ENCODE measurements at places on chromosomes 2 and 18.

DNA sequence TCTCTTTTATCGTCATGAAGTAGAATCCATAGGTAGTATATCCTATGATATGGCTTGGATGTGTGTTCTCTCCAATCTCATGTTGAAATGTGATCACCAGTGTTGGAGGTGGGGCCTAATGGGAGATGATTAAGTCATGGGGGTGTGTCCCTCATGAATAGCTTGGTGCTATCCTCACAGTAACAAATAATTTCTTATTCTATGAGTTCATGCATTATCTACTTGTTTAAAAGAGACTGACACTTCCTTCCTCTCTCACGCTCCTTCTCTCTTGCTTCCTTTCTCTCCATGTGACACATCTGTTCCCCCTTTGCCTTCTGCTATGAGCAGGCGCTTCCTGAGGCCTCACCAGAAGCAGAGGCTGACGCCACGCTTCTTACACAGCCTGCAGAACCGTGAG, 165.6 kb downstream of the MREG start:
- no peak for DNase-seq

- DNase-seq, result no peak
Observed at GRCh38 chr2:118089139-118089800, 999 bp downstream of the INSIG2 start.

DNA sequence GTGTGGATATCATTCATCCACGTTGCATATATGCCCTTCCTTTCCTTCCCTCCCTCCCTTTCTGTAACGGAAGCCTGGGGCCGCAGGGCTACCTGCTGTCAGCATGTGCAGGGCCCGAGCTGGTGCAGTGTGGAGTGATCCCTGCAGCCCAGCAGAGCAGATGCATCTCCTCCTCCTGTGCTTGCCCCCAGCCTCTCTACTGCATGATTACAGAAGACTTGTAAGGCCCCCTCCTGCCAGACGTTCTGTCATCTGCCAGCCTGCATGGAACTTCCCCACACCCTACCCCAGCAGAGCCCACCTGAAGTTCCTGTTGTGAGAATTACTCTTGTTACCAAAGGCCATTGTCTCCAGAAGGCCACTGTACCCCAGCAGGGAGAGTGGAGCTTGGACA, 67.5 kb upstream of the FOSL2 start:
- DNase-seq, result no peak

DNA sequence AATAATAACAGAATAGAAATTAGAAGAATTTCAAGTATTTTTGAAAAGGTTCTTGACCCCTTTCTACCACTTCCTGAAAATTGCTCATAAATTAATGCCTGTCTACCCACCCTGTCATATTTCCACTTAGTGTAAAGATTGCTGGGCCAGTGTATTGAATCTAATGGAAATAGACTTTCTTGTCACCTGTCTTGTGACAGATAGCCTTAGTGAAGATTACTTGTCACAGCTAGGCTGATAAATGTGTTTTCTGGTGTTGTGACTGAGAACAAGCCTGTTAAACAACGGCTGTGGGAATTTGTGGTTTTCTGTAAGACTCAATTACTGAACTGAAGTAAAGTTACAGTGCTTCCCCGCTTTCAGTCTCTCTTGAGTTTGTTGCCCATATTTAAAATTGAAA, 37.0 kb downstream of the PIK3C3 start:
- DNase-seq, result no peak

DNA sequence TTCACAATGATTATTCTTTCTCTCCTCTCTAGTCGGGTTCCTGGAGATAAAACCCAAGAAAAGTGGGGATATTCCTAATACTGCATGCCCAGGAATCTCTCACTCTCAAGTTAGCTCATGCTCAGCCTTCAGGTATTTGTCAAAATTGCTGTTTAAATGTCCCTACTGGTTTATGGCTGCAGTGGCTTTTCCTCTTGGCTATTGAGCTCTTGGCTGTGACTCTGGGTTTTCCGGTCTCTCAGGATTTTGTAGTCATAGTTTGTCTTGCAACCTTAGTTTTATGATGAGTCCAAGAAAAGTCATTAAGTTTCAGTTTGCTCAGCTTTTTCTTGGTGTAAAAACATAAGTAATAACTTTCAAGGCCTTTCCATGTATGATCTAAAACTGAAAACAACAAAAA, 820.7 kb upstream of the HS6ST1 start:
- DNase-seq, result no peak

DNA sequence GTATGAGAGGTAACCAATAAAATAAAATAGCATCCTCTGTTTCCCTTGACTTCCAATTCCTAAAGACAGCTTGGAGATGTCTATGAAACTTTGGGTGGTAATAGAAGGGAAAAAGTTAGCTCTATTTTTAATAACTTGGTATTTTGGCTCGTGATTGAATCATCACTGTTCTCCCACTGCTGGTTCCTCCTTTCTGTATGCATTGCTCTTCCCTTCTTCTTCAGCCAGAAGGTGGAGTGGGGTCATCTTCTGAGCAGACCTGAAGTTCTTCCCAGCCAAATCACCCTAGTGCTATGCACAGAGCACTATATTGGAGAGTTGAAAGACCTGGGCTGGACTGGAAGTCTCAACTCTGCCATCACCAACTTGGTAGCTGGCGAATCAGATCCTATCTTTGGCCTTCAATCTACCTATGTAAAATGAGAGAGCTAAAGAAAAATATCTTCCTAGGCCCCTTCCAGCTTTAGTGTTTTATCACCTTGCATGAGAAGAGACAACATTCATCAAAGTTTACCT, 54.1 kb downstream of the CPO start:
- DNase-seq, result no peak

DNA sequence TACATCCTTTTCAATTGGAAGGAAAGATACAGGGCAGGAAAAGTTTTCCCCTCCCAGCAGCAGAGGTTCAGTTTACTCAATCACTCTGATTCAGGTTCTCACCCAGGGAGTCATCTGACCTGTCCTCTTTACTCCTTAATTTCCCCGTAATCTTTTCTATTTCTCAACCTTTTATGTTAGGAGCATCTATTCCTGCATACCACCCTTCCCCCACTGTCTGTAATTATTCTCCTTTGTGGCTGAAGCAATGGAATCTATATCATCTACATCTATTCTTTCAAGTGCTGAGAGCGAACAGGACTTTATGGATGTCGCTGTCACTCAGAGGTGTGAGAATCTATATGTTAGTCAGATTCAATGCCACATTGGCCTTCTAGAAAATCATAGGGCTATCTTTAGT, 175.2 kb downstream of the NOL4 start:
- no peak for DNase-seq

GRCh38 chr18:34976534-34976898, 64.7 kb upstream of the MAPRE2 start:
- DNase-seq, result no peak

DNA sequence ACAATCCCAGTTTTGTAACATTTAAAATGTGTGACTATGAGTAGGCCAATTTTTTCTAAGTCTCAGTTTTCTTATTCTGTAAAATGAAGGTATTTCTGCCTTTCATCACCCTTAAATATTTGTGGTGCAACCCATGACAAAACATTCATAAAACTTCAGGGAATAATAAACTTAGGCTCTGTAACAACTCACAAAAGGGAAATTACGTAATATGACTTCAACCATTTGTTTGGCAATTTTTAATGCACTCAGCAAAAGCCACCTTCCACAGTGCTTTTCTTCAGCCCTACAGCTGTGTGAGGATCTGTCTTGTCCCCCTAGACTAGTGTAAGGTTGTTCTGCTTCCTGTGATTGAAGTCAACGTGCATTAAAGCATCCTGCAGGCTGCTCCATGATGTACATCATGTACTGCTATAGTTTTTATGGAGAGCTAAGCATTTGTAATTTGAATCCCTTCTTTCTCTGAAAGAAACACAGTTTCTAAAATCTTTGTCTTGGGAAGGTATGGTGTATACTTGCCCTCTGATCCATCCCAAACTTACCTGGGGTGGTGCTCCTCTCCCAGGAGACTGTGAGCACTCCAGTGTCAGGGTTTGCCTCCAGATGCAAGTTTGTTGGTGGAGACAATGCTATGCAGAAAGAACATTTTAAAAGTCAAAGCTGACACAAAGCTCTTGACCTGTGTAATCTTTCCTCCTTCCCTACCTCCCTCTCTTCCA, 39.1 kb downstream of the FN1 start:
- DNase-seq, result no peak

DNA sequence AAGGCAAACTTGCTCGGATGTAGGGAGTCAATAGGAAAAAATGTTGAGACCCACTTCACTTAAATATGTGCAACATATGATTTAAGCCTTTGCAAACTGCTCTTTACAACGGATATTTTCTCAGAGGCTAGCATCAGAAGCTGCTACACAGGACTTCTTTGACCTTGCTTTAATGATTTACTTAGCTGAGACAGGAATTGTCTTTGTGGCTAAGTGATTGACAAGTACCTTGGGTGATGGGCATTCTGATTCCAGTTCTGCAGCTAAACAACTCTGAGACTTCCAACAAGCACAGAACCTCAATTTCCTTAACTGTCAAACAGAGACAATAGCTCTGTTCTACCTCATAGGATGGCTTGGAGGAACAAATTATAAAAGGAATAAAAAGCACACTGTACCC, 150.2 kb downstream of the NCKAP5 start:
- no peak for DNase-seq

GRCh38 chr2:187453078-187453641, 5.1 kb upstream of the CALCRL start:
- DNase-seq, result no peak

DNA sequence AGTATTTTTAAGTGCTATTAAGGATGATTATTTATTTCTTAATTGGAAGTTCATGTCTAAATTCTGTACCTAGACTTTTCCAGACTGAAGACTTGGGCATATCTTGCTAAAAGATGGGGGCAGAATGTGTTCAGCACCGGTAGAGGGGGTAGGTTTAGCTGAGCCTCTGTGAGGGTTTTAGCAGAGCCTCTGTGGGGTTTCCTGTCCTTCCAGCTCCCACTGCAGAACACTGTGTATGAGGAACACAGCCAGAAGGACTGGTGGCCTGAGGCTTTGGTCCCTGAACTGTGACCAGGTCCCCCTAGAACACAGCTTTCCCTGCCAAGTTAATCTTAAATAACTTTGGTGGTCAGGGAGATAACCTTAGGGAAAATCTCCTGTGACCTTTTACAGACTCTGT, 123.4 kb upstream of the EPC2 start:
- no peak for DNase-seq

GRCh38 chr18:32469691-32470459, 807 bp downstream of the GAREM1 start:
- DNase-seq, result no peak

- no peak for DNase-seq
Observed at GRCh38 chr18:14089781-14090180, 42.5 kb downstream of the ZNF519 start.

GRCh38 chr2:68912732-68913131, 40.0 kb downstream of the GKN2 start:
- DNase-seq, result no peak

- no peak for DNase-seq
Observed at GRCh38 chr2:197107291-197108269, 181.1 kb upstream of the PGAP1 start.

DNA sequence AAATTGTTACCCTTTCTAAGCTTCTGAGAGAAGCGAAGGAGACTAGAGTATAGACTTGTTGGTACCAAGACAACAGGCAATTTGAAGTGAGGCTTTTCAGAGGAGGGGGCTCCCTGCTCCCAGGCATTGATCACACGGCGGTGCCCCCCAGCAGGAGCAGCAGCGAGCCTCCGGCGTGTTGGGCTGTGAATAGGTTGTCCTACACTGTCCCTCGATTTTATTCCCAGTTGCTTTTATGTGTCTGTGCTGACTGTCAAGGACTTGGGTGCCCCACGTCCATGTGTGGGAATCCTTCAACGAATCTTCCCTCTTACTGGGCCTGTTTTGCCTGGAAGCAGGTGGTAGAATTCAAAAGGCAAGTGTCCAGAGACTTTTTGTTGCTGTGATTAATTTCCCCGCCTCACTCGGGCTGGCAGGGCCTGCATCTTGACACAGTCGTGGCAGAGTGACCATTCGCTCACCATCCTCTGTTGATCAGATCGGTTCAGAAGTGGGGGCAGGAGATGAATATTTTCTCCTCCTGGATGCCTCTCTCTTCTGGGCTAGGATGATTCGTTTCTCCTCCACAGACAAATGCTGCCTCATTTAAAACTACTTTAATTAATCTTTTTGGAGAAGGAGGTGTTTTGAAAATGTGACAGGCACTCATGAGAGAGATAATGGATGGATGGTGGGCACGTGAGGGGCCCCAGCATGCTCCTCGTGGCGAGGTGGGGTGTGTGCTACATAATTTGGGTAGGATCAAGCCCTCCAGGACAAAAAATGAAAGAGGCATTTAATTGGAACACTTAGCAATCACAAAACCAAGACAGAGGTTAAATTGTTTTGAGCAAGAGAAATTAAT, 77.6 kb downstream of the SMIM21 start:
- DNase-seq, result no peak

GRCh38 chr2:20199633-20200270, 25.2 kb downstream of the SDC1 start:
- no peak for DNase-seq

DNA sequence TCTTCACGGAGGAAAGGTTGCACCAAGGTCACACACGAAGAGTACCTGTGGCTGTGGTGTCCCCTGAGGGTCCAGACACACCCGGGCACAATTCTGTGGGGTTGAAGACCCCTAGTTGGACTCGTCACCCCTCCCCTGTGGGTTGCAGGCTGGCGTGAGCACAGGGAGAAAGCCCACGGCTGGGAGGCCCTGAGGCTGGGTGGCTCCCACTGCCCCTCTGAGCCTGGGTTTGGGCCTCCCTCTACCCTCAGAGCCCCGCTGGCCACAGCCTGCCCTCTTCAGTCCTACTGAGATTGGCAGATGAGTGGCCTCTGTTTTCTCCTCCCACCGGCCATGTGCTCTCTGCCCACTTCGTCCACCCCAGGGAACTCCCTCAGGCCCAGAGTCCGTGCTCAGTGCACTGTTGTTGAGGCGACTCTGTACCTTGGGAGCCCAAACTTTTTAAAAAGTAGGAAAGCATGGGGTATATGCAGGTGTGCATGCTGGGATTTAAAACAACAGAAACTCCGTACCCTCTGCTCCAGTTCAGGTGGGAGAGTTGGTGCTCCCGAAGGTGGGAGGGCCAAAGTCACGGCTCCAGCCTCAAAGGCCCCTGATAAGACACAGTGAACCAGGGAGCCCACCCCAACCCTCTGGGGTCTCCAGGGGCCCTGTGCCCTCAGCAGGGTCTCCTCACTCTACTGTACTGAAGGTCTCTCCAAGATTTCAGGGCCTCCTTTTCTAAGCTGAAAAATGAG, 19.1 kb downstream of the RAMP1 start:
- DNase-seq, result no peak

DNA sequence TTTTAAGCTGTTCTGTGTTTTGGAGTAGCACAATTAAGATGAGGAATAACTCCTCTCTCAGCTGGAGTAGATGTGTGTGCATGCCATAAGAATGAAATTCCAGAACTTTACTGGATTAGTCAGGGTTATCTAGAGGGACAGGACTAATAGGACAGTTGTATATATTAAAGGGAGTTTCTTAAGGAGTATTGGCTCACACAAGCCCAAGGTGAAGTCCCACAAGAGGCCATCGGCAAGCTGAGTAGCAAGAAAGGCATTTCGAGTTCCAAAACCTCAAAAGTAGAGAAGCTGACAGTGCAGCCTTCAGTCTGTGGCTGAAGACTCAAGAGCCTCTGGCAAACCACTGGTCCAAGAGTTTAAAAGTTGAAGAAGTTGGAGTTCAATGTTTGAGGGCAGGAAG, 113.7 kb downstream of the RIT2 start:
- no peak for DNase-seq

- DNase-seq, result no peak
Observed at GRCh38 chr2:202831242-202832220, 40.0 kb downstream of the ICA1L start.

Measured in cortex of kidney (tissue), 1 donor.